ENCODE measurements at places on chromosomes 2 and 18.

DNA sequence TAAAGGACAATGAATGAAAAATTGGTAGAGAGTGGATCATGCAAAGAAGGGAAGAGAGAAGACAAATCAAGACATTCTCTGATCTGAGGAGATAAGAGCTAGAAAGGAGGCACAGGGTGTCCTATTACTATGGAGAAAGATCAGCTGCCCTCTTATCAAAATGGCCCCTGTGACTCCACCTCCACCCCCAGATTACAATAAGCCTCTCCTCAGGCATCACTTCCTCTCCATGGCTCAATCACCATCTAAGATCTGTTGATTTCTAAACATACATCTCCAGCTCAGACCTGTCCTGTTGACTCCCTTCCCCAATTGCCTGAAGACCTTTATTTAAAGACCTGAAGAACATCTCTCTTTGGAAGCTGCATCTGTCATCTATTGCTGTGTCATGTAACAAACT is 43.2 kb downstream of the SP100 start:
- DNase-seq, result no peak

- no peak for DNase-seq
Measured at GRCh38 chr18:48673456-48673852, 134.6 kb downstream of the CTIF start.

- no peak for DNase-seq
Measured at GRCh38 chr2:109029490-109030201, 40.6 kb upstream of the EDAR start.

- no peak for DNase-seq
Measured at GRCh38 chr2:16828044-16828827, 162.6 kb upstream of the CYRIA start.

- DNase-seq, result peak; percentile 98
Measured at GRCh38 chr2:47043142-47043890, 111.8 kb downstream of the STPG4 start.

DNA sequence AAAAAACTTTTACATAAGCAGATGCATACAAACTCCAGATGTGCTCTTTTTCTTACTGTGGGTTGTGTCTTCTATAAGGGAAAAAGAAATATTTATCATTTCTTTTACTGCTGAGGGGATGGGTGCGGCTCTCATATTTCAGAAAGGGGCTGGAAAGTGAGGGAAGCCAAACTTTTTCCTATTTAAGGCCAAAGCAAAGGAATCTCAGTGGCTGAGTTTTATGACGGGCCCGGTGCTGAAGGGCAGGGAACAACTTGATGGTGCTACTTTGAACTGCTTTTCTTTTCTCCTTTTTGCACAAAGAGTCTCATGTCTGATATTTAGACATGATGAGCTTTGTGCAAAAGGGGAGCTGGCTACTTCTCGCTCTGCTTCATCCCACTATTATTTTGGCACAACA is at the start of gene COL3A1:
Gene COL3A1, plus strand, starts transcription at position 210 of the 400 bp plus-strand sequence. Its CDS starts 117 bp downstream, at position 327.
- peak; percentile 11 for DNase-seq

GRCh38 chr2:32952761-32953476 is 6.2 kb downstream of the LTBP1 start:
- no peak for DNase-seq

DNA sequence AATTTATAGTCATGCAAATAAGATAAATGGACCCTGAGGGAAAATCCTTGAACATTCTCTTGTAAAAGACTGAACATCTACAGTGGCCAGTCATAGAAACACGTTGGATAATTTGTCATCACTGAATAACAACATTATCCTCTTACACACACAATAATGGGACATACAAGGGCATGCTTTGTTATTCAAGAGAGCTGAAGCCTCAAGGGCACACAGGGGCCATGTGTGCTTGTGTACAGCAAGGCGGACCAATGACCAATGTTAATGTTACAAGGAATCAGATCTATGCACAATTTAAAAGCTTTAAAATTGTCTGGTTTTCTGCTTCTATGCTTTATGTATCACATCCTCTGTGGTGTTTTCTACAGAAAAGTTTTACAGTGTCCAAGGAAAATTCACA is 23.7 kb downstream of the COL6A3 start:
- DNase-seq, result no peak

- DNase-seq, result no peak
Measured at GRCh38 chr2:230912724-230913123, 12.3 kb downstream of the GPR55 start.

GRCh38 chr2:121046335-121046734 is 238.7 kb downstream of the TFCP2L1 start:
- no peak for DNase-seq

DNA sequence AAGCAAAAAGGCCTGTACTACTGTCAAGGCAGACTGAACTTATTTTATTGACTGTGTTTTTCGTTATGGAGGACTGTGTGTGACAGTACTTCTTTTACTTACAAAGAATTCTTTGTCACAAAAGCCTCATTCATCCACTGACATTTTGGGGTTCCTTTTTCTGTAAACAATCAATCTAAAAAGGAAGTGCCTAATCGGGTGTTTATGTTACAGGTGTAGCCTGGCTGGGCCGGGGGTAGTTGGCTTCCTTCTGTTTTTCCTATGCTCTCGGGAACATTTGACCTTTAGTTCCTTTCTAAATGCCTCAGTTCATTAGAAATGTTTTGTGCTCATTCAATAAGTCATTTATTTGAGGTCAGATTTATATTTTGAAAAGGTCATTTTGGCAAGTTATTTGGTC is 8.3 kb downstream of the ZCCHC2 start:
- no peak for DNase-seq

DNA sequence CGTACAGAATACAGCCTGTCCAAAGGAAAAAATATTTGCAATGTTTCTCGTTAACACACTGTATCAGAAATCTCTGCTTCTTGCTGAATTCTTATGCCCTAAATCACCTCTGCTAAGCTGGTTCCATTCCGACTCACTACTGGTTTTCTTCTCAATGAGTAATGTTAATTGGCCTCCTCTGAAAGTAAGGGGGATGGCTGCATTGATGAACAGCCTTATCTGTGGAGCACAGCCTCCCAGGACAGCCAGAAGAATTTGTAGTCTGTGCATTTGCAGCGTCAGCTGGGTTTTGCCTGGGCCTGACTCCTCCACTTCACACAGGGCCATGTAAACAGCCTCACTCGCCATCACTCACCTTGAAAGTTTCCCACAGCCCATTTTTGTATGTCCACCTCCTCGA is 127.7 kb downstream of the RNF152 start:
- DNase-seq, result peak; percentile 41

DNA sequence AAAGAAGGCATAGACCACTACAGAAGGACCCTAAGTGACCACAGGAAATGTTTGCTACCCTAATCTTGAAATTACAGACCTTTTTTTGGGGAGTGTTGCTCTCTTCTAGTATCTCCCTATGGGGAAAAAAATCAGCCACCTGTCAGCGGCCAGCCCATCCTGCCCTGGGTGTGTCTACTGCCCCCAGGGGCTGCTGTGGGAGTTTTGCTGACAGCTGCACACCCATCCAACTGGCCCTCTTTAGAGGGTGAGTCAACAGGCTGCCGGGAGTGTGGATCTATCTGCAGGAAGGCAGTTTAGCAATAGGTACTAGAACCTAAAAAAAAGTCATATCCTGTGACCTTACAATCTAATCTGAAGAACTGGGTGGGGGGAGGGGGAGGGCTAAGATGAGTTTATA is 796 bp upstream of the DYSF start:
- DNase-seq, result peak; percentile 83

GRCh38 chr2:20447437-20448245 is 767 bp downstream of the RHOB start:
- DNase-seq, result peak; percentile 70

GRCh38 chr2:220373878-220374277 is 746.4 kb downstream of the SLC4A3 start:
- peak; percentile 8 for DNase-seq

GRCh38 chr2:240960309-240960970 is 38.0 kb upstream of the SNED1 start:
- no peak for DNase-seq

DNA sequence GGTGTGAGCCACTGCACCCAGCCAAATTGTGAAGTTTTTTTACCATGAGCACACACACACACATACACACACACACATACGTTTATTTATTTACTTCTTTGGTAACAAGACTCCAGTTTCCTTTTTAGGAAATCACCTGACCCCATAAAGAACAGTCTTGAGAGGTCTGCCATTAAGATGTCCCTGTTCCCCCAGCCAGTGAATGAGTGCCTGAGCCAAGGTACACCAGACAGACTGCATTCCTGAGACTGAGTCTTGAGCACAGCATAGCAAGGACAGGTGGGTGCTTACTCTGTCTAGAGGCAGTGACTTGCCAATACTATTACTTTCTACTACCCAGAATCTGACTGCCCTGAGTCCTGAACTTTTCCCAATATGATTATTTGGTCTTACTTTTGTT is 167.2 kb upstream of the SATB2 start:
- no peak for DNase-seq

DNA sequence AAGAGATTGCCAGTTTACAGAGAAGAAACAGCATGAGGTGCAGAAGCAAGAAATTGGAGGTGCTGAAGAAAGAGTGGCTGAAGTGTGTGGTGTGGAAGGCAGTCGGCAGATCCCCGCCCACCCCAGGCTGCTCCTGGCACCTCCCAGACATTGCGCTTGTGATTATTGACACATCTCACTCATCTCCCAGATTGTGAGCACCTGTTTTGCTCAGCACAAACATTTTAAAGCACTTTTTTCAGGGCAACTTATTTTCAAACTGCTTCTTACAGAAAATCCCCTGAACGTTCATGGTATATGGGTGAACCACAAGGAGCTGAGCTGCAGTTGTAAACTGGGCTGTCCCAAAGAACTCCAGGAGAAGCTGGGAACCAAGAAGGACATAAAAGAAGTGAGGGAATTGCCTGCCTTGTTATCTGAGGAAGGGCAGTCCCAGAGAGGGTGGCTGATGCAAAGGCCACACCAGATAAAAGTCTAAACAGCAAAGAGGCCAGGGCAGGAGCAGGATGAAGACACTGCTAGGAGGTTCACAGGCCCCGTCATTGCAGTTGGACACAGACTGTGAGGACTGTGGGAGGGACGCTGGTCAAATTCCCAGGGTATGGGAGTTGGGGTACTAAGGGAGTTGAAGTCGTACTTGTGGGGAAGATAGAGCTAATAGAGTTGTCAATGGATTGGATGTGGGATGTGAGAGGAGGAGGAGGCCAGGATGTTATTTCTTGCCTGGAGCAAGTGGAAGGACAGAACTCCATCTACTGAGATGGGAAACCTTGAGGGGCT is 65.1 kb downstream of the INPP4A start:
- no peak for DNase-seq

DNA sequence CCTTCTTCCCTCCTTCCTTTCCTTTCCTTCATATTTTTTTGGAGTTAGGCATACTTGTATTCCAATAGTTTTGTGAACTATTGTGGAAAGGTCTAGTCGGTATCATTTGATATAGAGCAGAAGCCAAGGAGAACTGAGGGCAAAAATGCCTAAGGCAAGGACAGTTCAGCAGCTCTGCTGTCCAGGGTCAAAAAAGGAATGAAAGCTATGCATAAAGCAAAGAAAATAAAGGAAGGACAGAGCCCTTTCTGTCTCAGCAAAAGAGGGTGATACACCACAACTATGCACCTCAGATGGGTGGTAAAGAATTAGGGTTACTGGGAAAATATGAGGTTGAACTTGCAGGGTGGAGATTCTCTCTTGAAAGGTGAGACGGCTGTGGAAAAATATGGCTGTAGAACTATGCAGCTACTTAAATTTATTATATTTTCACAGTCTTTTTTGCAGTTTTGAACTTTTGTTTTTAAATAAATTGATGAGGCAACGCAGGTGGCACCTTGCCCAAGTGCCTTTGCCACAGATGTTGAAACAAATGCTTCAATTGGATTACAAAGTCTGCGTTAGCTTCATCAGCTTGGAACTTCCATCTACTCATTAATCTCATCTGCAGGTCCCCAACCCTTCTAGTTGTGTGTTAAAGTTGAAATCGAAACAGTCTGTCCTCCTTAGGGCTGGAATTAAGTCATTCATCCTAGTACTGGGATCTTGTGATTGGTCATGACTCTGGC is 20.8 kb downstream of the LHCGR start:
- DNase-seq, result peak; percentile 23

GRCh38 chr2:83536556-83536955 is 922.5 kb downstream of the SUCLG1 start:
- DNase-seq, result no peak

DNA sequence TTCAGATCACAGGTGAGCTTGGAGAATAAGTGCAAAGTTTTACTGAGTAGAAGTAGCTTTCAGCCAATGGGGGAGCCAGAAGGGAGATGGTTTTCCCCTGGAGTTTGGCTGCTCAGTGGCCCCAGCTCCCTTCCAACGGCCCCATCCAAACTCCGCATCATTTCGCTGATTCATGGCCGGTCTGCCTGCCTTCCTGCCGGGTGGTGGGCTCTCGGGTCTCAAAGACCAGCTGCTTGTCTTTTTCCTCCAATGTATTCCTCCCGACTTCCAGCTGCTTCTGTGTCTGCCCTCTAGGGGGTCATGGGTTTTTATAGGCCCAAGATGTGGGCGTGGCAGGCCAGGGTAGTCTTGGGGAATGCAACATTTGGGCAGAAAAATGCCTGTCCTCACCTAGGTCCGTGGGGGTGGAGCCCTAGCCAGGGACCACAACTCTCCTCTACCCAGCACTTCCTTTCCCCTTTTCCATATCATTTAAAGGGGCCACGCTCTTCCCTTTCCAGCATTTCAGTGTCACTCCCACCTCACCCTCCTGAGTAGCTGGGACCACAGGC is 73.5 kb downstream of the MEX3C start:
- DNase-seq, result no peak

GRCh38 chr2:65605058-65605742 is 172.8 kb upstream of the SPRED2 start:
- no peak for DNase-seq

DNA sequence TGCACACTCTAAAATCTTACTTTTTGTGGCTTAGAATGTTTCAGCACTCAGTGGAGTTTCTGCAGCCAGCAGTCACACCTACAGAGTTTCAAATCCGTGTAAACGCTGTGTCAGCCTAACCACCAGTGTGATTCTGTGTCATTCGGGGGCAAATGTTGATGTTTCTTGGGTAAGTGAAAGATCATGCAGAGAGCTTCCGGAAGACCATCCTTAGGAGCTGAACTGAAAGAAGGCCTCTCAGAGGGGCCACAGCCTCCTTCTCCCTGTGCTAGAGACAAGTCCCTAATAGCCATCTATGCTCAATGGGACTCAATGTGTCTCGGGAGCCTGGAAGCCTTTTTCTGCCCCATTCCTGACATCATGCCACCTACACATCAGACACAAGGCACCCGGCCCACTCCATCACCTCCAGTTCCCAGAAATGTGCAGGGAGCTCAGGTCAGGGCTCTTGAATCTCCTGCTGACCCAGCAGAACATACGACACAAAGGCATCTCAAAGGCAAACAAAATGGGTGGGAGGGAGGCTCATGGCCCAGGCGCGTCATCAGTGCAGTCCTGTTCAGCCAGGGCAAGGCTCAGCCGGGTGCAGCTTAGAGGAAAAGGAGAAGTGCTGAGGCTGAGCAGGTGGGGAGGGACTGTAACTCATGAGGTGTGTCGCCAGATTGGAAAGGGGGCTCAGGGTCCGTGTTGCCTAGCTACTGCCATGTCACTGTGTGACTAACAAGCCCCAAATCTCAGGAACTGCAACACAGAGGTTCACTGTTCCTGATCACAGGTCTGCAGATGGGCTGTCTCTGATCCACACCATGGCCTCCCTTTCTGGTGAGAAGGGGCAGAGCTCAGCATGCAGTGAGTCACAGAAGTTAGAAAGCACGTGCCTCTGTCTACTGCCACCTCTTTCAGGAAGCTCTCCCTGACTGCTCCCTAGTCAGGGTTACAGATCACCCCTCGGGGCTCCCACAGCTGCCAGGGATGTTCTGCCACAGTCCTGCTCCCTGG is 82.0 kb downstream of the SMAD7 start:
- peak; percentile 47 for DNase-seq

- no peak for DNase-seq
Measured at GRCh38 chr2:42307180-42307579, 53.8 kb downstream of the COX7A2L start.

All from ELR (cell line).